ENCODE measurements at places on chromosomes 3 and 15.
A peak's percentile ranks its signal among the peaks of the same experiment; 100 is the strongest.

DNA sequence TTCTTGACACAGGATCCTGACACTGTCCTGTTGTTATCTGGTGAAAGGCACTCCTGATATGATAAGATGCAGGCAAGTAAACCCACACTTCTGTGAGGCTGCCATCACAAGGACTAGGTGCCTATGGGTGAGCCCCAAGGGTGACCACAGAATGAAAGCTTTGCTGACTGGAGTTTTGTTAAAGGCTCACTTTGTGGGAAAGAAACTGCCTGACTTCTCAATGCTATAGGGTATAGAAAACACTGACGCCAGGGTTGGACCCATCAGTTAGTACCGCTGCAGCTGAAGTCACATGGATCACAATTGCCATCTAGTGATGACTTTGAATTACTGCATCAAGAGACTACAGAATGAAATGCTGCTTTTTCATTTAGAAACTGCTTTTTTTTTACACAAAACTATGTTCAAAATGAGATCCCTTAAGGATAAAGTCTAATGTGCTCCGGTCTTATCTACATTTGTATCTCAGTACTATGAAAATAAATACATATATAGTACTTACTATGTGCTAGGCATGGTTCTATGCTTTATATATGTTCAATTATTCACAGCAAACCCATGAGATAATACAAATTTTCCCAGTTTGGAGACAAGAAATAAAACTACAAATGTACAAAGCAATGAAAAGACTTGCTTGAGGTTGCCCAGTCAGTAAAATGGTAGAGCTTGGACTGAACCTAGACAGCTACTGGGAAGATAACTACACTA lies 64.2 kb upstream of the CMSS1 start:
- DNase-seq: peak; percentile 28

DNA sequence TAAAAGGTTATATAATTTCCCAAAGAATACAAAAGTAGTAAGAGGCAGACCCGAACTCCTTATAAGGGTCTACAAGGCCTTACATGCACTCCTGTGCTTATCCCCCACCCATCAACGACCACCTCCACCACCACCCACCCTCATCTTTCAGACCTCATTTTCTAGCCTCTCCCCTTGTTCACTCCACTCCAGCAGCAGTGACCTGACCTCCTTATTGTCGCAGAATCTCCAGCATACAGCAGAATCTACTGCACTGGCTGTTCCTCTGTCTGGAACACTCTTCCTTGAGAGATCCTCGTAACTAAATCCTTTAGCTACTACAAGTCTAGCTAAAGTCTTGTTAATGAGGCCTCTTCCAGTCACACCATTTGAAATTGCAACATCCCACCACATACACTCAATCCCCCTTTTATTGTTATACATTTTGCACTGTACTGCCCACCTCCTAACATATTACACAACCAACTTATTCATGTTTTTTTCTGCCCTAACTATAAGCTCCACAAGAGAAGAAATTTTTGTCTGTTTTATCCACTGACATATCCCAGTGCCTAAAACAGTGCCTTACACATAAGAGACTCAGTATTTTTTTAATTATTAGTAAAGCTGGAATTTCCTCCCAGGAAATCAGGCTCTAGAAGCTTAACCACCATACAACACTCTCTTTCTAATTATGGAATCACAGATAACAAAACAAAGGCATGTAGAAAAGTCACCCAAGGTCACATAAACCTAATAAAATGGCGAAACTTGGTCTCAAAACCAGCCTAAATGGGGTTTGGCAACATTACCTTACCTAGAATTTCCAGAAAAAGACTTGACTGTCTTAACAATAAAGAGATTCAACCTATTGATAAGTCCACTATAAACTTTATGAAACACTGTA lies 40.2 kb downstream of the ZNF148 start:
- DNase-seq: no peak

GRCh38 chr3:18201315-18201714 lies 223.8 kb downstream of the SATB1 start:
- no peak for DNase-seq

DNA sequence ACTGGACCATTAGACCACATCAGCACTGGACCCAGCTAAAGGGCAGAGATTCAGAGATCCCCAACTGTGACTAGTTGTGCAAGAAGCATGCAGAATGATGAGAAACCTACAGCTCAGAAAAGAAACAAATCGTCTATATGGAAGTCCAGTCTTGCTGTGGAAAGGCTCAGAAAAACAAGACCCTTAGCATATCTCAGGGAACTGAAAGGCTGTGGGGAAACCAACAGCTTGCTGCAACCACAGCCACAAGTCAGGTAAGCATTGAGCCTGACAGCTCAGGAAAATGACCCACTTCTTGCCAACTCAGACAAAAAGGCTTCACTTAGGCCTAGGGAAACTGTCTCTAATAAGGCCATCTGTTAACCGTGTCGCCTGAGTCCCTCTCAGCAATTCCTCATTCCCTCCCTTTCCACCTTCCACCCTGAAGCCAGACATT lies 145.6 kb downstream of the LSAMP start:
- DNase-seq: no peak

DNA sequence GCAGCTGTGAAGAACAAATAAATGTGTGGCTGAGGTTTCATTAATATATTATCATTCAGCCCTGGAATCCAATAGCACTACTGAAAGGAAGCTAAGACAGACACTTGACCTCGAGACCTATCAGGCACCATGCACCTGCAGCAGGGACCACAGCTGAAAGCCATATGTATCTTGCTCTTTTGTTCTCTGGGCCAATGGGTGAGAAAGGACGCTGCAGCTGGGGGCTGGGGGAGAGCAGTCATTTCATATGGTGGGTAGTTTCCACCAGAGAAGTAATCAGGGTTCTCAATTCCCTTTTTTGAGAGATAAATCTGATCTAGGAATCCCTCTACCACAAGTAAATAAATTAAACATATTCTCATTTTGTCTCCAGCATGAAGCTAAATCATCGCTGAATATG lies 225.6 kb upstream of the STRIT1 start:
- peak; percentile 9 for DNase-seq

GRCh38 chr3:120557115-120557514 lies 39.0 kb upstream of the NDUFB4 start:
- DNase-seq: no peak

DNA sequence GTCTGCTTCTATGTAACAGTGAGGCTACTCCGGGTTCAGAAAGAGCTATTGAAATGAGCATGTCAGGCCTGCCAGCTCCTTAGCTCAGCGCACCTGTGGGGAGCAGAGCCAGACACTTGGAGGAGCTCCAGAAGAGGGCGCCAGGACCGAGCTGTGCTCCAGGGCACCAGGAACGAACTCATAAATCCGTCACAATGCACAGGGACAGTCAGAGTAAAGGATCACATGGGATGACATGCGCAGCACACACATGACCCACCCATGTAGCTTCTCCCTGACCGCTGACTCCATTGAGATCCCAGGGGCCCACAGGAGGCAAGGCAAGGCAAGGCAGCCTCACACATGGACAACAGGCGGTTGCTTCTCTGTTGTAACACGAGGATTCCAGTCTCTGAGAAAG lies 26.0 kb upstream of the GNB5 start:
- DNase-seq: peak; percentile 52

GRCh38 chr3:14366915-14367823 lies 35.2 kb upstream of the SLC6A6 start:
- DNase-seq: no peak

- no peak for DNase-seq
Observed at GRCh38 chr3:155739154-155739553, 5.7 kb downstream of the PLCH1 start.

DNA sequence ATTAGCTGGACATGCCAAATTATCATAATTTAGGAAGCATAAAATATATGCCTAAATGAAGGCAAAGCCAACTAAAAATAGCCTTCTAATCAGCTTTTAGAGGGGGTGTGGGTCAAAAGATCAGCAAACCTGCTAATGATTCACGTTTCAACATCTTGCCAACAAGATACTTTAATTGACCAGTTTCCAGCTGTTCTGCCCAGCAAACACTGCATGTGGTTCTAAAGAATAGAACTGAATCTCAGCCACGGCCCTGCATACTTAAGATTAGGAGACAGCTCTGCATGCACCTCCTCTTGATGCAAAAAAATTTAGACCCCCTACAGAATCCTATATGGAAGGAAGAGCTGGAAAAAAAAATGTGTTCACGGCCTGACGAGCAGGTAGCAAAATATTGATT lies 500.5 kb downstream of the TBL1XR1 start:
- DNase-seq: no peak

DNA sequence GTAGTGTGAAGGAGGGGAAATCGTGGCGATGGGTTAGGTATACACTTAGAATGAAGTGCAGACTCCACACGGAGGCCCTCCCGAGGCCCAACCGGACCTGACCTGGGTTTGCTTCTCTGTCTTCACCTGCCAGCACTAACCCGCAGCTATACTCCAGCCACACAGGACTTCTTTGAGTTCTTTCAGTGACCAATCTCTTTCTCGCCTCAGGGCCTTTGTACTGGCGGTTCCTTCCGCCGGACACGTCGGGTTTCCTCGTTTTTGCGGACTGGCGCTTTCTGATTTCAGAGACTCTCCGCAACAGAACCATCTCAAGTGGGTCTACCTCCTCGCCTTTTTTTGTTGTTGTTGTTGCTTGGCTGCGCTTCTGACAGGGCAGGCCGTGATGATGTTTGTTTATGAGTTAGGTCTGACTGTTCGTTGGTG lies at the start of gene NEIL1:
TSS of gene NEIL1 (plus strand) at position 244 of the 426 bp plus-strand sequence. CDS start 1,867 bp downstream, outside the sequence.
- DNase-seq: no peak

GRCh38 chr3:45016916-45017315 lies 9.2 kb upstream of the CLEC3B start:
- no peak for DNase-seq

DNA sequence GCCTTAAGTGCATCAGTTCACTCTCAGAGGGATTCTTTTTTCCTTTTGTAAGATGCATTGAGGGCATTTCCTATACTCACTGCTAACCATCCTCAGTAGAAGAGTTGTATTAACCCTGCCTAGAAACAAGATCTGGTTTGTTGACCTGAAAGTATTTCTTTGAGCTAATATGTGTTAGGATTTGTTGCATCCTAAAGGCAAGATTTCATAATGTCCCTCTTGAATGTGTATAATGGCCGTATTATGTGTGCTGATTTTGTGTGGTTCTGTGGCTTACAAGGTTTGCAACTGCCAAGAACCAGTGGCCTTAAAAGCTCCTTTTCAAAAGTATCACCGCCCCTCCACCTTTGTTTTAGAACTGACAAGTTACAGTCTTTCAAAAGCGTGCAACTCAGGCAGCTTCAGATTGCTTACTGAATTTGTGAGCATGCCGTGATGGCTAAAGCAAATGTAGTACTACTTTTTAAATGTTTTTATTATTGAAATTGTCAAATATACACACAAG lies 182.0 kb upstream of the BHLHE40 start:
- DNase-seq: no peak

DNA sequence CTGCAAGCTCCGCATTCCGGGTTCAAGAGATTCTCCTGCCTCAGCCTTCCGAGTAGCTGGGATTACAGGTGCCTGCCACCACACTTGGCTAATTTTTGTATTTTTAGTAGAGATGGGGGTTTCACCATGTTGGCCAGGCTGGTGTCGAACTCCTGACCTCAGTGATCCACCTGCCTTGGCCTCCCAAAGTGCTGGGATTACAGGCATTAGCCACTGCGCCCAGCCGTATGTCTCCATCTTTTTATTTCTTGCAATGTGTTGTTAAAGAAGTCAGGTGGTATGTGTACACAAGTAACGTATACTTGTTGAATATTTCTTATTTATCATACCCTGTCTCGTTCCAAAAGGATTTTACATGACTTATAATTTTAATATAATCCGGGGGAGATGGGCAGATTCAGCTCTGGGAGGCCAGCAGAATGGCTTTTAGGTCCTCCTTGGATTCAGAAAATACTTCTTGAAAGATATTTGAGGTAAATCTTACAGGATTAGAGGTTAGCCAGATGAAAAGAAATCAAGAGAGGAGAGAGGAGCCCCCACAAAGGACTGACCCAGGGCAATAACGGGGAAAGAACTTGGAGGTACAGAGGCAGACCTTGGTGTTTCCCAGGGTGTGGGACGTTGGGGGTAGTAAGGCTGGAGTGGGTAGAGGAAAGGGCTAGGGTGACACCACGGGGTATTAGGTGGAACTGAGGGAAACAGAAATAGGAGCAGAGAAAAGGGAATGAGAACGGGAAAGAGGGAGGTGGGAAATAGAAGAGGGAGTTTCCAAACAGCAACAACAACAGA lies 27.2 kb upstream of the MUC20 start:
- DNase-seq: no peak

GRCh38 chr3:111592936-111593335 lies 2.2 kb downstream of the ZBED2 start:
- DNase-seq: no peak

- no peak for DNase-seq
Observed at GRCh38 chr3:72571638-72572114, 276.6 kb downstream of the SHQ1 start.

GRCh38 chr15:32641517-32642059 lies at the start of gene SCG5:
Gene SCG5 (plus strand): TSS chr15:32641710. CDS start chr15:32643593, 1,883 bp downstream.
- DNase-seq: no peak

DNA sequence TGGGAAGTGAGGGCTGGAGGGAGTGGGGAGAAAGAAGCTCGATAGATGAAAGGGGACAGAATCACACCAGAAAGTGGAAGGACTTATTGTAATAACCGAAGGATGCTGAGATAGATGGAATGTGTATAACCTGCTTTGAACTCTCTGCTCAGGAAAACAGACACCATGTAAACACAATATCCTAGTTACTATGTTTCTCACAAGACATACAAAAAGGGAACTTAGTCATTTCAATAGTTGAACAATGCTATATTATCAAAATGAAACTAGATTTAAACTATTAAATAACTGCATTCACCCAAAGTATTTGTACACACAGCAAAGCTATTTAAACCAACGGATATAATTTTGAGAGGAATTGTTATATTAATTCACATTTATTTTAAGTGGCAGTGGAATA lies 108.3 kb upstream of the GADL1 start:
- no peak for DNase-seq

- DNase-seq: no peak
Observed at GRCh38 chr3:46435081-46435726, 28.1 kb downstream of the CCRL2 start.

- no peak for DNase-seq
Observed at GRCh38 chr3:135752851-135753250, 212.7 kb upstream of the PPP2R3A start.

- no peak for DNase-seq
Observed at GRCh38 chr15:81279621-81280485, 44.1 kb downstream of the STARD5 start.

DNA sequence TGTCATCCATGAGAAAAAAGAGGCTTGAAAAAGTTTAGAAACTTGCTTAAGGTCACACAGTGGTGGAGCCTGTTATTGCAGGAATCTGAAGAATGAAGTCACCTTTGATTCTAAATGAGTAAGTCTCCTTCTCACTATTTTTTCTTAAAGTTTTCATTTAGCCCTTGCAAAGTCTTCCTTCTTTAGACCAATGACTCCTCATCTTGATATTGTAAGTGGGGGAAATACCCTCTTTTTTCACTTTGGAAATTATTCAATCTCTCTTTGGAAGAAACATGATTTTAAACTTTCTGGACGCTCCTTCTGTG lies 787 bp upstream of the SLMAP start:
- no peak for DNase-seq

GRCh38 chr15:31396881-31397560 lies 70.4 kb downstream of the KLF13 start:
- DNase-seq: peak; percentile 27

- DNase-seq: peak; percentile 74
Observed at GRCh38 chr15:48794697-48795134, 16.2 kb downstream of the CEP152 start.
